ENCODE measurements at places on chromosomes 3 and 15.
A peak's percentile ranks its signal among the peaks of the same experiment; 100 is the strongest.

GRCh38 chr3:139201446-139202225 lies 142.2 kb upstream of the MRPS22 start:
- H3K36me3 ChIP-seq = no peaks in the 10 kb centered on the region
- H3K4me3 ChIP-seq = no peak overlapping the region
- peaks cover 4% of the 10 kb centered on the region for H3K27me3 ChIP-seq
- H3K4me1 ChIP-seq = no peaks in the 10 kb centered on the region
- DNase-seq = no peak
- no peak overlapping the region for H3K27ac ChIP-seq

GRCh38 chr3:43210049-43211027 lies 76.0 kb upstream of the SNRK start:
- no peaks in the 10 kb centered on the region for H3K4me1 ChIP-seq
- H3K36me3 ChIP-seq = no peaks in the 10 kb centered on the region
- DNase-seq = no peak
- H3K27me3 ChIP-seq = peaks cover 5% of the 10 kb centered on the region
- H3K4me3 ChIP-seq = no peak overlapping the region

DNA sequence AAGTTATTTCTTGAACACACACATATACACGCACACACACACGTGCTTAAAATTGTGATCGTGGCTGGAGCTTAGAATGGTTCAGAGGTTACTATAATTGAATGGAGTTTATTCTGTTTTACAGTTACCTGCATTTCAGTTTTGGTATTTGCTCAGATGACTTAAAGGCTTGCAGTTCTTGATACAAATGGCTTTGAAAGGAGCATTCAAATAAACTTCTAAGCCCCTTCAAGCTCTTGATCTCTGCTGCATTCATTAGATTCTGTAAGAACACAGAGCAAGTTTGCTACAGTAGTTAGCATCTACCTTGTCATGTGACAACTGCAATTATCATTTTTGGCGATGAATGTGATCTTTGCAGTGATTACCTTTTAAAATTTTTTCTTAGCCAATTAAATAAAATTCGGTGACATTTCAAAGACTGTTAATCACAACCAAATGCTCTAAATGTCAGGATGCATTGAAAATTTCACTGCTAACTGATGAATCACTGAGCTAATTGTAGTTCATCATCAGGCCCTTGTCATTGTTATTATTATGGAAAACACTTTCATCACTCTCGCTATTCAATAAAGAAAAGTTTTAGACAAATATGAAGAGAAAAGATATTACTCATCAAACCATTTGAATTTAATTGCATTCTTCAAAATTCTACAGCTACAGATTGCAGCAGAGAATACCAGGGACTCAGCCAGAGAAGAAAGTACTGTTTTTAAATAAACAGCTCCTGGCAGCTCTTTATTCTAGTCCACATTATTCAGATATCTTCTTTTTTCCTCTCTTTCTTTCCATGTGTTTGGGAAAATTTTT lies 296.1 kb downstream of the LRTM1 start:
- no peaks in the 10 kb centered on the region for H3K4me1 ChIP-seq
- DNase-seq = no peak
- no peak overlapping the region for H3K4me3 ChIP-seq

DNA sequence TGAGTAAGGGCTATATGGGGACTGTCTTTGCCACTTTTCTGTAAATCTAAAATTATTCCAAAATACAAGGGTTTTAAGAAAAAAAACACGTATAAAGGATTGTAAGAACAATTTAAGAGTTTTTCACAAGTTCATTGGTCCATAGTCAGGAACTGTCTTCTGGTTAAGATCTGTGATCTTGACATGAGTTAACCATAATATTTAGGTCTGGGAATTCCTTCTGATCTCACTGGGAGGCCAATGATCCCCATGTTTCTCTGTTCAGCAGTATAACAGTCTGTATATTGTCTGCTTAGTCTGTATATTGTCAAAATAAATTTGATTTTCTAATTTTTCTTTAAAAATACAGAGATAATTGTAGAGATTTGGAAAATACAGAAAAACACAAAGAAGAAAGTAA lies 848 bp upstream of the RHCG start:
- DNase-seq = no peak
- H3K27me3 ChIP-seq = peaks cover 41% of the 10 kb centered on the region
- no peak overlapping the region for H3K27ac ChIP-seq

- no peak overlapping the region for H3K27ac ChIP-seq
- H3K27me3 ChIP-seq = no peaks in the 10 kb centered on the region
- peaks cover 6% of the 10 kb centered on the region for H3K36me3 ChIP-seq
- no peak overlapping the region for H3K4me3 ChIP-seq
Observed at GRCh38 chr3:197907196-197907595, 42.8 kb upstream of the RPL35A start.

GRCh38 chr3:169149349-169149890 lies 514.1 kb downstream of the MECOM start:
- H3K27me3 ChIP-seq = peaks cover 71% of the 10 kb centered on the region
- H3K4me1 ChIP-seq = peaks cover 20% of the 10 kb centered on the region
- no peaks in the 10 kb centered on the region for H3K36me3 ChIP-seq
- DNase-seq = peak; percentile 77
- H3K4me3 ChIP-seq = no peak overlapping the region

GRCh38 chr15:67918205-67918861 lies 78.5 kb upstream of the RNU6-1 start:
- H3K4me1 ChIP-seq = no peaks in the 10 kb centered on the region
- no peak overlapping the region for H3K4me3 ChIP-seq
- H3K36me3 ChIP-seq = no peaks in the 10 kb centered on the region
- peaks cover 4% of the 10 kb centered on the region for H3K27me3 ChIP-seq
- DNase-seq = no peak
